Glutamatergic neuron (in vitro differentiated cells): ENCODE measurements at places on chromosomes 11 and 22. TPM values are rescaled to one million over a fixed set of nuclear protein-coding genes. Genes with fewer than 3 reads are reported as not detected.

DNA sequence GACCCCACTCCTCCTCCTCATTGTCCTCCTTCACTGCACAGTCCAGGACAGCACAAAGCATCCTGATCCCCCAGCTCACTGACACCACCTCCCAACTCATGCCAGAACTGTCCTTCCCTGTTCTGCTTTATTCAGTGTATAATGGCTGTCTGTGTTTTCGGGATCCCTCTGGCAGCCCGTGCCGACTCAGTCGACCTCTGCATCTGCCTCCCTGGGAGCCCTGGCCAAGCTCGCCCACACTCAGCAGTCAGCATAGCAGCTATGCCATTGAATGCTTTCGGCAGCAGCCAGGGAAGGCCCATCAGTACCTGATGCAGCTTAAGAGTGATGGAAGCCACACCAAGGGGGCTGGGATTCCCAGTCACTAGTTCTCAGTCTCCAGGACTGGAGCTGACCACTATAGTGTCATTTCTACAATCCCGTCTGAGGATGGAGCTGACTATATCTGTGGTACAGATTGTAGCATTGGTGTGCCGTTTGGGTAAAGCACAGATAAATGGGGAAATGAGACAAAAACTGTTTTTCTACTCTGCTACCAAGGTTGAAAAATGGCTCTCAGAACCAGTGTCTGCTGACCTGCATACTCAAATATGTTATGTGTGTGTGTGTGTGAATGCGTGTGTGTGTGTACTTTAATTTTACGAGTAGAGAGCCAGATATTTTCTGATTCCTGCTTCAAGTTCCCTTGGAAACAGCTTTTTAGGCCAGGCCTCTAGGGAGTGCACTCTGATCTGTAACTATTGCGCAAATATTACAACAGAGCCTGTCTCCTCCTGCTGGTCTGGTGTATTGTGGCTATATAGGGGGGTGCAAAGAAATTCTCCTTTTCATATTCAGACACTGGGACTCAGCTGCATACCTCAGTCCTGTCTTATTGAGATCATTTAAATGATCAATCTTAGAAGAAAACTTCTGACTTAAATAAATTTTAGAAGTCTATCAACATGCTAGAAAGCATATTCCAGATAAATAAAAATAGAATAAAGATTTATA, 78.8 kb upstream of the TOP3B start:
- no peak for DNase-seq
- H3K27ac ChIP-seq, result no peak overlapping the region
- H3K27me3 ChIP-seq, result peaks cover 2% of the 10 kb centered on the region
- no peak overlapping the region for H3K4me3 ChIP-seq
- peaks cover 11% of the 10 kb centered on the region for H3K4me1 ChIP-seq

DNA sequence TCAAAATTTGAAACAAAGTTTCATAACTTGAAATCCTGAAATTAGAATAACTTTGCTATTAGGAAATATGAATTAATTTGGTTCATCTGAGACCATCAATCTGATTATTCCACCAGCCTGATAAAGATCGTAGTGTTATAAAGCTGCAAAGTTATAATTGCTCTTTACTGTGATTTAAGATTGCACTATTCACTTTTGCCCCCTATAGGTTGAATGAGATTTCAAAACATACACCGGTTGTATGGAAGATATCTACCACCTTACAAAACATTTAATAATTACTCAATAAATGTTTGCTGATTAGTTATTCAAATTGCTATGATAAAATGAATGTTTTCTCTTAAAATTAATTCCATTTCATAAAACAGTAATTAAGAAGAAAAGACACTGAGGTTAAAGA, 26.1 kb downstream of the APIP start:
- peaks cover 14% of the 10 kb centered on the region for H3K4me1 ChIP-seq
- DNase-seq, result no peak

GRCh38 chr22:46737976-46738646, at the start of gene CERK:
TSS of gene CERK (minus strand) at chr22:46738252. CDS start at chr22:46738148, 104 bp downstream.
- H3K27me3 ChIP-seq, result peaks cover 5% of the 10 kb centered on the region
- DNase-seq, result peak; percentile 75

DNA sequence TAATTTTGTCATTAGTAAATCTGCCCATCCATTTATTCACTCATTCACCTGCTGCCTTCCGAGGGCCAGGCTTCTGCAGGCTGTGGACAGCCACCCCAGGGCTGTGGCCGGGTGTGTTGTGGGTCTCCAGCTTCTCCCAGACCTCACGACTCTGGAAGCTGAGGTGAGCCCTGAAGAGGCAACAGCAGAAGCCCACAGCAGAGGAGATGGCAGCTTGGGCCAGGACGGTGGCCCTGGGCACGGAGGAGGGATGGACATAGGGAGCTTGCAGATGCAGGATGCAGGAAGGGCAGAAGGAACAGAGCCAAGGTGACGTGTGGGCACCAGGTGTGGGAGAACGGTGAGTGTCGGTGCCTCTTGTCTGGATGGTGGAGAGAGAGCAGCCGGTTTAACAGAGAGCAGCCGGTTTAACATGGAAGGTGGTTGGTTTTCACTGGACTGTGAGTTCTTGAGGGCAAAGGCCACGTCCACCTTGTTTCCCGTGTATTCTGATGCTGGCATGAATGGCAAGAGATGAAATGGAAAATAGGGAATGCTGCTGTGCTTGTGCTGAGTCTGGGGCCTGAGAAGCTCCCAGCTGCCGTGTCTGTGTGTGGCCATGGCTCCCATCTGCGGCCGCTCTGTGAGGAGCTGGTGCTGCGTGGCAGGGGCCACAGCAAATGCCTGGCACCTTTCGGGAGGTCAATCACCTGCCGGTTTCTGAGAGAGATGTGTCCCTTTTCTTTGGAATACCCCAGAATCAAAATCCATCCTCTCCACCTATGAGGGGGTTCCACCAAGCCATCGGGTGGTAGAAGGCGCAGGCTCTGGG, 669.9 kb downstream of the BRD1 start:
- peaks cover 19% of the 10 kb centered on the region for H3K36me3 ChIP-seq
- no peak for DNase-seq
- no peaks in the 10 kb centered on the region for H3K4me1 ChIP-seq
- no peak overlapping the region for H3K4me3 ChIP-seq

Gene OR10A2
- not detected for total RNA-seq

Gene OR52I1
- 0.27 TPM for total RNA-seq

Gene KLHDC7B
- 0.12 TPM for total RNA-seq

Gene MS4A4E
- not detected for total RNA-seq

Gene FAM180B
- not detected for total RNA-seq

DNA sequence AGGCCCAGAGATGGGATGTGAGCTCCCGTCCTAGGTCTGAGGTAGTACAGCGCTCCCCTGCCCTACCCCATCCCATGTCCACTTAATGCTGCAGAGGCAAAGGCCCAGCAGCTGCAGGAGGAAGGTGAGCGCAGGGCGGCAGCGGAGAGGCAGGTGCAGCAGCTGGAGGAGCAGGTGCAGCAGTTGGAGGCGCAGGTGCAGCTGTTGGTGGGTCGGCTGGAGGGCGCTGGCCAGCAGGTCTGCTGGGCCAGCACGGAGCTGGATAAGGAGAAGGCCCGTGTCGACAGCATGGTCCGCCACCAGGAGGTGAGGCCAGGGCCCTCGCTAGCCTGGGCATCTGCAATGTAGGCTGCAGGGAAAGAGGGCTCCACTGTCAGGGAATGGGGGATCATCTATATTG, 15.2 kb downstream of the CCDC157 start:
- no peak overlapping the region for H3K4me3 ChIP-seq
- H3K36me3 ChIP-seq, result no peaks in the 10 kb centered on the region
- DNase-seq, result no peak
- peaks cover 27% of the 10 kb centered on the region for H3K4me1 ChIP-seq
- H3K27ac ChIP-seq, result no peak overlapping the region

GRCh38 chr11:724778-725386, 18.9 kb downstream of the EPS8L2 start:
- no peak overlapping the region for H3K4me3 ChIP-seq
- H3K36me3 ChIP-seq, result no peaks in the 10 kb centered on the region
- no peak overlapping the region for H3K27ac ChIP-seq
- H3K27me3 ChIP-seq, result peaks cover 6% of the 10 kb centered on the region
- no peaks in the 10 kb centered on the region for H3K4me1 ChIP-seq

Gene SERPING1
- 46.1 TPM for total RNA-seq

GRCh38 chr11:8646873-8647272, 35.6 kb downstream of the TRIM66 start:
- H3K36me3 ChIP-seq, result no peaks in the 10 kb centered on the region
- no peak overlapping the region for H3K4me3 ChIP-seq
- H3K27ac ChIP-seq, result no peak overlapping the region
- no peaks in the 10 kb centered on the region for H3K27me3 ChIP-seq
- peaks cover 13% of the 10 kb centered on the region for H3K4me1 ChIP-seq
